T-helper 1 cell (primary cell): ENCODE measurements at places on chromosomes 11 and 22.

DNA sequence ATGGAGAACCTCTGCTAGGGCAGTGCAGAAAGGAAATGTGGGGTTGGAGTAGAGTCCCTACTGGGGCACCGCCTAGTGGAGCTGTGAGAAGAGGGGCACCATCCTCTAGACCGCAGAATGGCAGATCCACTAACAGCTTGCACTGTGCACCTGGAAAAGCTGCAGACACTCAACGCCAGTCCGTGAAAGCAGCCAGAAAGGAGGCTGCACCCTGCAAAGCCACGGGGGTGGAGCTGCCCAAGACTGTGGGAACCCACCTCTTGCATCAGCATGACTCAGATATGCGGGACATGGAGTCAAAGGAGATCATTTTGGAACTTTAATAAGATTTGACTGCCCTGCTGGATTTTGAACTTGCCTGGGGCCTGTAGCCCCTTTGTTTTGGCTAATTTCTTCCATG is 8.7 kb downstream of the TSKU start:
- no peak for DNase-seq

DNA sequence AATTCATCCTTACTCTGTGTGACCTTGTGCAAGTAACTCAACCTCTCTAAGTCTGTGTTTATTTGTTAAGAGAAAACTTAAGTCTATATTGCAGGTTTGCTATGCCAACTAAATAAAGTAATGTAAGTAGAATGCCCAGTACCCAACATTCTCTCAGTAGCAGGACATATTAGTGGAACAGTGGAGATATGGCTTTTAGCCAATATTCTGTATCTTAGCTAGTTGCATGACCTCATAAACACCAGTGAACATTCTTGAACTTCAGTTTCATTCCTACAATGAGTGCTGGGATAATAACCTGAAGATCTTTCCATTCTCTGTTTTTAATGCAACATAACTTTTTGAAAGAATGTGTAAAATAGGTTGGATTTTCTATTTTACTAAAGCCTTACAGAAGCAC is 77.0 kb downstream of the RAB38 start:
- DNase-seq: no peak

DNA sequence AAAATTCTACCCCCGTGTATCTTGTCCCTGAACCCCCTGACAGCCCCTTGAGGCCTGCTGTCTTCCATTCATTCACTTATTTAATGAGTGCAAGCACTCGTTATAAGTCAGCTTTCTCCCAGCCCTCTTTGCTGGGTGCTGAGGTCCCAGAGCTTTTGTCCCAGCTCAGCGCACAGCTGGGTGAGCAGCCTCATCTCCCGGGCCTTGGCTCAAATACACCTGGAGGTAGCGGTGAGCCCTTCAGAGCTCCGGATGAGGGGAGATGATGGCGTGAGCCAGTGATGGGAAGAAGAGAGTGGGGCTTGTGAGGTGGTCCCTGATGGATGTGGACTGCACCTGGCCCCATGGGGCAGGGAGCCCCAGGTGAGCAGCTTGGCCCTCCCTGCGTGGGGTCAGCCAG is 18.1 kb upstream of the ARHGAP8 start:
- no peak for DNase-seq

- DNase-seq: no peak
These were observed 4.0 kb downstream of the ANKRD13D start for GRCh38 chr11:67293090-67293489.
